Testis (tissue), 5 donors: ENCODE measurements at places on chromosomes 13 and 19. TPM values are rescaled to one million over a fixed set of nuclear protein-coding genes. Genes with fewer than 3 reads are reported as not detected.

DNA sequence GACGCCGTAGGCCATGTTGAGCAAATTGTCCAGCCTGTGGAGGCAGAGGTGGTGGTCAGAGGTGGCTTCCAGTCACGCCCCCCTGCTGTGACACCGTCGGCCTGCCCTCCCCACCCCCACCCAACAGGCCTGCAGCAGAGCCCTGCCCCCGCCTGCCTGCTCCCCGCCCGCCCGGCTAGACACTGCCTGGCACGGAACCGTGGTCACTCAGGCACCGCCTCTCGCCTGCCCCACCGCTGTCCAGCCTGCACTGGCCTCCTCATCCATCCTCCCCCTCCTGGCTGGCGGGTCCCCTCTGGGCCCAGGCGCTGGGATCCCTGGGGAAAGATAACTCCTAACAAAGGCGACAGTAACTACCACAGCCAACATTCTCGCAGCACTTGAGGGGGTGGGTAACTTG, 21.7 kb downstream of the PRKCSH start:
- H3K27me3 ChIP-seq = no peaks in the 10 kb centered on the region
- H3K36me3 ChIP-seq = no peaks in the 10 kb centered on the region
- H3K4me1 ChIP-seq = no peaks in the 10 kb centered on the region
- peak; percentile 59 for DNase-seq

DNA sequence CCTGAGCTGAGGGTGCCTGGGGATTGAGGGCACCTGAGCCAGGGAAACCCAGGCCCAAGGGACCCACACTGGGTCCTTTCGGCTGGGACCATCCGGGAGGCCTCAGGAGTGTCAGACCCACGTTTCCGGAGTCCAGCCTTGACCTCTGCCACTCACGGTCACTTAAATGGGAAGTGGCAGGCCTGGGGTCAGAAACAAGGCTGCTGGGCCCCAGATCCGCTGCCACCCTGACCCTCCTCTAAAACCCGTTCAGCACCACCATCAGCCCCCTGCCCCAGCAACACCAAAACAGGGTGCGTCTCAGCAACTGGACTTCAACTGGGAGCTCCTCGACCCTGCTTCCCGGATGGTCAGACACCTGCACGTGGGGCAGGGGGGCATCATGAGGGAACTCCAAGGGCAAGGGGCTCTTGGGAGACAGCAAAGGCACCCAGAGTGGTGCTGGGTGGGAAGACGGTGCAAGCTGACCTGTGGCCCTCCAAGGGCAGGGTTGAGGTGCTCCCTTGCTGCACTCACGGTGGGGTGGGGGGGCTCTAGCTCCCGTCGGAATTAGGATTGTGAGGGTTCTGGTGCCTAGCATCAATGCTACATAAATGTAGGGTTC, 1.2 kb upstream of the PLPP2 start:
- no peaks in the 10 kb centered on the region for H3K27me3 ChIP-seq
- DNase-seq = no peak
- H3K4me3 ChIP-seq = no peak overlapping the region
- H3K27ac ChIP-seq = no peak overlapping the region

DNA sequence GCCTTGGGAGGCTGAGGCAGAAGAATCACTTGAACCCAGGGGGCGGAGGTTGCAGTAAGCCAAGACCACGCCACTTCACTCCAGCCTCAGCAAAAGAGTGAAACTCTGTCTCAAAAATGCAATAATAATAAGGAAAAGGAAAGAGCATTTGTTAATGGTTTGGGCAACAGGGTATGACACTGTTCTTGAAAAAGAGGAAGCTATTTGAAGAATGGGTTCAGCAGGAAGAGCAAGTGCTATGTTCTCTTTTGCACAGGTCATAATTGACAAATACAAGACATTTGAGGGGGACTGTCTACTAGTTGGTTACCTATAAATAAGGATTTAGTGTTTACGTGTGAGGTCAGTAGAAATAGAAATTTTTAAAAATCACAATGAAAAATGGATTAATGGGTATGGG, 218.3 kb downstream of the DCT start:
- H3K27ac ChIP-seq = no peak overlapping the region
- no peak overlapping the region for H3K4me3 ChIP-seq
- no peaks in the 10 kb centered on the region for H3K27me3 ChIP-seq
- no peaks in the 10 kb centered on the region for H3K4me1 ChIP-seq
- no peak for DNase-seq

NTN5 gene
- total RNA-seq = 1.6 TPM
